ENCODE measurements at places on chromosomes 7 and 10. TPM values are rescaled to one million over a fixed set of nuclear protein-coding genes. Genes with fewer than 3 reads are reported as not detected.

The MMRN2 gene
- total RNA-seq, result 3.6 TPM

The SAP25 gene
- not detected for total RNA-seq

The HSPA12A gene
- total RNA-seq, result 9.0 TPM

The UCMA gene
- not detected for total RNA-seq

The HOXA3 gene
- 3.0 TPM for total RNA-seq

The ZNF239 gene
- 5.5 TPM for total RNA-seq

The CPN1 gene
- total RNA-seq, result not detected

The KCNIP2 gene
- 0.66 TPM for total RNA-seq

The GCK gene
- 1.5 TPM for total RNA-seq

The PKD1L1 gene
- not detected for total RNA-seq

The CPVL gene
- total RNA-seq, result 0.66 TPM

The TRIM56 gene
- 24.5 TPM for total RNA-seq

The BMPER gene
- total RNA-seq, result 11.2 TPM

The NME8 gene
- not detected for total RNA-seq

The CYP2E1 gene
- total RNA-seq, result 0.44 TPM

The PLEKHS1 gene
- total RNA-seq, result under 0.01 TPM

The ACTR3C gene
- under 0.01 TPM for total RNA-seq

The HTR5A gene
- total RNA-seq, result not detected

The SPDYE16 gene
- 0.33 TPM for total RNA-seq

The CALML3 gene
- total RNA-seq, result not detected

Data from smooth muscle cell of trachea (primary cell).